Activated CD4-positive, alpha-beta T cell treated with anti-CD3 and anti-CD28 coated beads, Interleukin-2, amount 50 U/mL, for 24 hours (primary cell): ENCODE measurements at places on chromosomes 11 and 22.

DNA sequence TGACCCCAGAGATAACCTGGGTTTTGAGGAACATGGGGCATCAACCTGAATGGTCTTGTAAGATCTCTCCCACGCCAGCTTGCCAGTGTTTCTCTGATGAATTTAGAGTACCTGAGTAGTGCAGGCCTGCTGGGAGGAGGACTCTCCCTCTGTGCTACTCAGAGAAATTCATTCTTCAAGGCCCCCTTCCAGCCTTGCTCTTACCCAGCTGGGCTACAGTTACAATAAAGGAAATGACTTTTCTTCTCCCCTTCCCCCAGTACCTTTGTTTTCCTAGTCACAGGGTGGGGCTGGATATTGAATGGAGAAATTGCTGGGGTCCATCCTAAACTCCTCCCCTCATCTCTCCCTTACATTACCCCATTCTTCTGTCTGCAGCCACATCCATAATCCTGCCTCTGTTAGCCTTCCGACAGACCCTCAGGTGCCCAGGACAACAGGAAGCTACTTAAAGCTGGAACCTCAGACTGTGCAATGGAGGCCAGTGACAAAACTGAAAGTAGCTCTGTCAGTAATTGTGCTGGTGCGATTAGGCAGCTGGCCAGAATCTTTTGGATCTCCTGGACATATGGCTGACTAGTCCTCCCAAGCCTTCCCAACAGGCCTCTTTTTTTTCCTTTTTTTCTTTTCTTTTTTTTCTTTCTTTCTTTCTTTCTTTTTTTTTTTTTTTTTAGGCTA, 17.4 kb downstream of the LIMK2 start:
- no peak for DNase-seq

DNA sequence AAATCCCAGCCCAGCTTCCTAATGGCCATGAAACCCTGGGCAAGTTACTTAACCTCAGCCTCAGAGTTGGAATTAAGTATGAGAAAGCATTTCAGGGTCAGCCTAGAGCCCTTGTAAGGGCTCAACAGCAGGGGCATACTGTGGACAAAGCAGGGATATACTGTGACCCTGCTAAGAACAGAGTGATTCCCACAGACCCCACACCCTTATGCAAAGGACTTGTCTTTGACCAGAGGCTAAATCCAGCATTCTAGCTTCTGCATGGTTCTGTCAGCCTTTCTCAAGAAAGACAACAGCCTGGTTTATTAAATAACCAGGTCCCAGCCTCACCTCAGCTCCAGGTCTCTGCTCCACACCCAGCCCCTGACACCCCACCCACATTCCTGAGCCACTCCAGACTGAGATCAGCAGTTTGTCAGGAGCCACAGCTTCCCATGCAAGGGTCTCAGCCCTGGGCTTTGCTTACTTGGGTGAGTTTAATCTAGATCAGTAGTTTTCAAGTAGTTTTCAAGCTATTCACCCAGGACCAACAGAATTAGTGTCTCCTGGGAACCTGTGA, 69.2 kb downstream of the GALNT18 start:
- DNase-seq, result no peak

- no peak for DNase-seq
Observed at GRCh38 chr22:50443801-50444625, 30.8 kb downstream of the SBF1 start.

- no peak for DNase-seq
Observed at GRCh38 chr11:101582989-101583250, 887 bp downstream of the TRPC6 start.
